ENCODE measurements at places on chromosomes 2 and 18. TPM values are rescaled to one million over a fixed set of nuclear protein-coding genes. Genes with fewer than 3 reads are reported as not detected.

Gene CASP10
- 19.0 TPM for total RNA-seq

Gene LCT
- not detected for total RNA-seq

Gene APCDD1
- total RNA-seq, result 74.3 TPM

Gene PAX8
- 0.15 TPM for total RNA-seq

Gene PSMA8
- total RNA-seq, result 0.12 TPM

Gene GKN2
- total RNA-seq, result not detected

Gene TYW5
- 4.4 TPM for total RNA-seq

Gene EGR4
- not detected for total RNA-seq

Gene SIX2
- total RNA-seq, result not detected

Gene IL1R1
- total RNA-seq, result 36.5 TPM

Gene ERICH2
- 1.0 TPM for total RNA-seq

Gene ABCA12
- not detected for total RNA-seq

Gene PFN4
- total RNA-seq, result 0.61 TPM

Gene GMPPA
- total RNA-seq, result 28.4 TPM

Gene COBLL1
- 40.9 TPM for total RNA-seq

Gene CCDC141
- 6.2 TPM for total RNA-seq
